Panc1 (cell line): ENCODE measurements at places on chromosomes 1 and 21.

DNA sequence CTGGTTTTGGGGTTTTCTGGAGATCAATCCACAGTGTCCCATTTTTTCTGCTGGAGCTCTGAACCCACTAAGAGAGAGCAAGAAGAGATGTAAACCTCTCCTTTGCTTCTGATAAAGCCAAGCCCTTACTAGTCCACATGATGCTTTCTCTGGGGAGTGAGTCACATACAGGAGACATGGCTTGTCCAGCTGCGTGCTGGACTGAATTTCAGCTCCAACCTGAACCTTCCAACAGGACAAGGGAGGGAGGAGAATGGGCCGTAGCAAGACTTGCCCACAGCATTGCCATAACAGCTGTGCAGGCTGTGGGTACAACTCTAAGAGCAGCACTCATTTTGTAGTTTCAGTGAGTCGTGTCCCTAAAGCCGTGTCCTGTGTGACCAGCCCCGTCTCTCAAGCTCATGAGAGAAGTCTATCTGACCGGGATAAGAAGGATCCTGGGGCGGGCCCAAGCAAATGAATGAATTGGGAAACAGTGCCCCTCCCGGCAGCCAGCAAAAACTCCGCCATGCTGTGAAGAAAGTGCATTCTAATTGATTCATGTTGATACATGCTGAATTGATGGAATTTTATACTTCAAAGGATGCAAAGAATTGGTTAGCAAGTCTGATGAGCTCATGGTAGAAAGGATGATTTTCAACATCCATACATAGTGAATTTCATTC, 195.2 kb downstream of the GABPA start:
- DNase-seq = no peak

- no peak for DNase-seq
Measured at GRCh38 chr1:23352096-23352695, 8.1 kb upstream of the HNRNPR start.

DNA sequence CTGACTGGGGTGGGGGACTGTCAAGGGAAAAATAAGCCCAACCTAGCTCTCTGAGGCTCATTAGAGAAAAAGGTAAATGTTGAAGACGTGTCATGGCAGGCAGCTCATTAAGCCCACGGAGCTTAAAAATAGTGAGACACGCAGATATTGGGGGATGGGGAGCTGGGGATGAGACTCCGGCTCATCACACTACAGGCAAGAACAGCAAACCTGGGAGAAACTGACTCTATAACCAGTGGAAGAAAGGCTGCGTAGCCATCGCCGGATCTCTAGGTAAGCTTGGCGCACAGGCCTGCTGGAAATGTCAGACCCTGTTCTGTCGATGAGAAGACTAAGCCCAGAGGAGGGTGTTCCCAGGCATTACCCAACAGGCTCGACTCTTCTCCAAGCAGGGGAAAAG, 78.0 kb downstream of the SYT2 start:
- DNase-seq = no peak

DNA sequence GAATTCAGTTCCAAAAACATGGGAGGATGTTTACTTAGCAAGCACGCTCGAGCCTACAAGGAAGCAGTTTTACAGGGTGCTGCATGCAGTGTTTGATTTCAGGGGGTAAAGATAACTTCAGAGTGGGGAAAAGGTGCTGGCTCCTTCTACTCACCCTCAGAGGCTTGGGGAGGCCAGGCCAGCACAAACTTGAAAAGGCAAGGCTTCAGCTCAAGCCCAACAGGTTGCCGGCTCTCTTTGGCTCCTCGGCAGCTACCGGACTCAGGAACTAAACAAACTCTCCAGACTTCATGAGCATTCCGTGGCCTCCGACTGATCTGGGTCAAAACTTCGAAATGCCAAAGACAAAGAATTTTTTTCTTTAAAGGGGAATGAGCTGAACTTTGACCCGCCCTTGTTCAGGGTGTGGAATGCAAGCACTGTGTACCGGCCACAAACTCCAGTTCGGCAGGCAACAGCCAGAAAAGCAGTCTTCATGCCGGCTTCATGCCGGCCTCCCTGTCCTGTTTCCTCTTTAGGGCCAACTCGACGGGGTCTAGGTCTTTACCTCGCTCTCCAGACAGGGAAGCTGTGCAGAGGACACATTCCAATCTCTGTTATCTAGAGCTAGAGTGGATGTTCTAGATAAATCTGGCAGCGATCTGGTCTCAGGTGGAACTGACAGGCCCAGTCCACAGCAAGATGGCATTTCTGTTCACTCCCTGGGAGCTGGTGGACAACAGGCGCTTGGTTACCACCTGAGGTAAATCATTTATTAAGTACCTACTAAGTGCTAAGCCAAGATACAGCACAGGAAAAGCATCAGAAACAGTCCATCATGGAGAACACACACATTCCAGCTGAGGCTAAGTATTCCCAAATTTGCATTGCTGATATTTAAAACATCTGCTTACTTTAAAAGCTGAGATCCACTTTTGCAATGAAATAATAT, 75.0 kb downstream of the CD46 start:
- no peak for DNase-seq

- peak; percentile 83 for DNase-seq
Measured at GRCh38 chr1:211735208-211736170, 60.1 kb upstream of the NEK2 start.

- DNase-seq = no peak
Measured at GRCh38 chr21:42107881-42108553, 36.9 kb downstream of the UMODL1 start.

DNA sequence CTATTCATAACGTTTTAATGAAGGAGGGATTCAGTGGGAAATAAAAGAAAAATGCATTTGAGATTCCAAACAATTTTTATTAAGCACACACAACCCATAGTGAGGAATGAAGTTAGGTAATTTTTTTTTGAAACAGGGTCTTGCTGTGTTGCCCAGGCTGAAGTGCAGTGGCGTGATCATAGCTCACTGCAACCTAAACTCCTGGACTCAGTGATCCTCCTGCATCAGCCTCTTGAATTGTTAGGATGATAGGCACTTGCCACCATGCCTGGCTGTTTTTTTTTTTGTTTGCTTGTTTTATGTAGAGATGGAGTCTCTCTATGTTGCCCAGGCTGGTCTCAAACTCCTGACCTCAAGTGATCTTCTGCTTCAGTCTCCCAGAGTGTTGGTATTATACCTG, 28.9 kb downstream of the LYPLAL1 start:
- no peak for DNase-seq

DNA sequence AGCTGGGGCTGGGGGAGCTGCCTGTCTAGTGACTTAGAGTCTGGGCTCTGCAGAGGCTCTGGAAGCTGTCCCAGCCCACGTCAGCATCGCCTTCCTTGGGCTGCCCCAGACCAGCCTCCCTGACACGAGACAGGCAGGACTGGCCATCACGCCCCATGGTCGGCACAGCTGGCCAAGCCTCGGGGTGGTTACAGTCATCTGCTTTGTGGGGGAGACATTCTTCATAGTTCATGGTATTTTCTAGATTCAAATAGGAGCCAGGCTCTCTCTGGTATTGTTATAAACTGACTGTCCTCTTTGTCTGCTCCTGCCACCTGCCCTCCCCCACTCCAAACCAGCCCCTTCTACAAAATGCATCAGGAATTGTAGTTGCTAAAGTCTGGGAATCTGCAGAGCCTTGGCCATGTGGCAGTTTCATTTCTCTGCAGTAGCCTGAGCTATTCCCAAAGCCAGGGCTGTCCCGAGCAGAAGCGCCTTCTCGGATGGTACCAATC, 29.4 kb downstream of the OLFML2B start:
- no peak for DNase-seq

- peak; percentile 32 for DNase-seq
Measured at GRCh38 chr21:40466893-40467483, 380.0 kb downstream of the DSCAM start.

- no peak for DNase-seq
Measured at GRCh38 chr1:228802386-228803220, 67.3 kb downstream of the RHOU start.

DNA sequence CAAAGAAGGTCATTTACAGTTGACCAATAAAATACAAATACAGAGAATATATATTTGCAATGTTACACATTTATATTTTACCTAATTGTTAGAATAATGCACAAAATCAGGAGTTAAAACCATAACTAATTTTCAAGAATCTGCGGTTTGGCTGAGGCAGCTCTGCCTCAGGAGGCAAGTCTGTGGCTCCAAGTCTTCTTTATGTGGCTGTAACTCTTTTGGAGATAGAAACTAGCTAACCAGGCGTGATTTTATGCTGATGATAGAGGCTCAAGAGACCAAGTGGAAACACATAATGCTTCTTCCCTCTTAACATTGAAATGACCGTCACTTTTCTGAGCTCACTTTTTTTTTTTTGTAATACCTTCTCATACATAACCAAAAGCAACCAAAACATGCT, 744.7 kb upstream of the CXADR start:
- no peak for DNase-seq

- DNase-seq = no peak
Measured at GRCh38 chr1:76185207-76185606, 110.7 kb downstream of the ST6GALNAC3 start.

GRCh38 chr1:89354205-89354604, 9.7 kb upstream of the GBP6 start:
- DNase-seq = no peak

- DNase-seq = no peak
Measured at GRCh38 chr1:154219541-154219940, 1.2 kb upstream of the UBAP2L start.

DNA sequence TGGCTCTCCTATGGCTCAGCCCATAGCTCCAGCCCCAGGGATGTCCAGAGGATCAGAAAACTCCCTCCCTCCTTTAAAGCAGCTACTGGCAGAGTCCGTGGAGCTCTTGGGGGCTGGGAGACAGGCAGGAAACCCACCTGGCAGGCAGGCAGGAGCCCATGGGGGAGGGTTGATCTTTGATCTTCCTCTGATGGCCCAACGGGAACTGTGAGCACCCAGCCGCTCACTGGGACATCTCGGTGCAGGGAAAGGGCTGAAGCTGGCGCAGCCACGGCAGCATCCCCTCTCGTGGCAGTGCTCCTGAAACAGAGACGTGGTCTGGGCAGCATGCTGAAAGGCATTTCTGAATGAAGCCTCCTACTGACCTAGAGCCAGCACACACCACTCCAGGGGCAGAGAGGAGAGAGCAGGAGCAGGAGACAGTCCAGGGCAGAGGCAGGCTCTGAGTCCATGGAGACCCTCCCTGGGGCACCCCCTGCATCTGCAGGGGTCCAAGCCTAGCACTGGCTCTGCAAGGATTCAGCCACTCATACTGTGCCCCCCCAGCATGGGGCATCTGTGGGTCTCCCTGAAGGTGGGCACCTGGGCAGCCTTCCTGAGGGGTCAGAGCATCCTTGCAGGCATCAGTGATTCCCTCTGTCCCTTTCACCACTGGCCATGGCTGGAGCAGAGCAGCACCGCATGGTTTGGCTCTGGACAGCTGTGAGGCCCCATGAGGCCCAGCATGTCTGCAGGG, 4.9 kb upstream of the SLX9 start:
- no peak for DNase-seq

GRCh38 chr21:35217504-35218060, 168.5 kb upstream of the RUNX1 start:
- DNase-seq = peak; percentile 79

DNA sequence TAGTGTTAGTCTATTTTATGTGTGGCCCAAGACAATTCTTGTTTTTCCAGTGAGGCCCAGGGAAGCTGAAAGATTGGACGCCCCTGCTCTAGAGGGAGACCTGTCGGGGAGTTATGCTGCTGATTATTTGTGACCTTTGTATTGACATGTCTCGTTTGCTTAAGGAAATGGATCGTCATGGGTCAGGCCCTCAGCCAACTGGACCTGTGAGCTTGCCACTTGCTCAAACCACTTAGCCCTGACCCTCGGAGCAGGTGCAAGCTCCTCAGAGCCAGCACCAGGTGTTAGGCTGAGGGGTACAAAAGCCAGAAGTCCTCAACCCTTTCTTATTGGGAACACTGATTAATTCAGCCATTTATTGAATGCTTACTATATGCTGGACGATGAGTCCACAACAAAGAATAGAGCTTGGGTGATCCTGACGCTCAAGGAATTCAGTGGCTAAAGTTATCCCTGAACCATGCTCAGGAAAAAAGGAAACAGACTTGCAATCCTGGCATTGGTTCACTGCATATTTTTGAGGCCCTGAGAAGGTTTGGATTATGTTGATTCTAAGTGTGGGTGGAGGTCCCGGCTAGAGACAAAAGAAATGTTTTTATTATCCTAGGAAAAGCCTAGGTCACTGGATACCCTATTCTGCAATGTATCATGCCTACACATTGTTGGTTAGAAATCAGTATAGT, 19.0 kb downstream of the TGFB2 start:
- no peak for DNase-seq
